ENCODE measurements at places on chromosomes 12 and 14. TPM values are rescaled to one million over a fixed set of nuclear protein-coding genes. Genes with fewer than 3 reads are reported as not detected.

DNA sequence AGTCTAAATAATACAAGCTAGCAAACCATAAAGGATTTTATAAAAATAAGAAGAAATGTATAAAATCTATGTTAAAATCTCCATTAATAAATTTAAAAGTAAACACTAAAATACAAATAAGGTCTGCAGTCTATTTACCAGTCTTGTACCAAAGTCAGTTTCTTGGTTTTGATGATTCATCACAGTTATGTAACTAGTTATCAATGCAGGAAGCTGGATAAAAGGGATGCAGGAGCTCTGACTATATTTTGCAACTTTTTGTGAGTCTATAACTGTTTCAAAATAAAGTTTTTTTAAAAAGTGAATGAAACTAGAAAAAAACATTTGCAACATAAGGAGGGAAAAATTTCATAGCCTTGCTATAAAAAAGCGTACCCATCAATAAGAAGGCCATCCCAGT, 151.5 kb downstream of the DERA start:
- no peaks in the 10 kb centered on the region for H3K27me3 ChIP-seq
- no peaks in the 10 kb centered on the region for H3K4me1 ChIP-seq
- no peaks in the 10 kb centered on the region for H3K36me3 ChIP-seq
- no peak overlapping the region for H3K27ac ChIP-seq
- DNase-seq = no peak

DNA sequence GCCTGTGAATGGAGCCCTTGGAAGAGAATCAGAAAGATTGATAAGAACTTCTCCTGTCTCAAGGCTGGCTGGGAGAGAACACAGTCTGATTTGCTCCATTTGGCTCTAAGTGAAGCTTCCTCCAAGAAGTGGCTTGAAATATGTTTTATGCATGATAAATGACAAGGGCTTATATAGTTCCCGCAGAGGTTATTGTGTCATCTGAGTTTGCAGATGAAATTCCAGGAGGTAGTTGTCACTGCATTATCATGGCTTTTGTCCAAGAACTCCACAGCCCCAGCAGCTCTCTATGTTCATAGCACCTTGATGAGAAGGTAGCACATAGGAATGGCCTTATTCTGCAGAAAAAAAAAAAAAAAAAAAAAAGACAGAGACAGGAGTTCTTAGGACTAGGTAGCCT, 108.5 kb downstream of the DACT1 start:
- no peaks in the 10 kb centered on the region for H3K36me3 ChIP-seq
- no peak for DNase-seq
- peaks cover 54% of the 10 kb centered on the region for H3K4me1 ChIP-seq
- H3K27me3 ChIP-seq = no peaks in the 10 kb centered on the region

DNA sequence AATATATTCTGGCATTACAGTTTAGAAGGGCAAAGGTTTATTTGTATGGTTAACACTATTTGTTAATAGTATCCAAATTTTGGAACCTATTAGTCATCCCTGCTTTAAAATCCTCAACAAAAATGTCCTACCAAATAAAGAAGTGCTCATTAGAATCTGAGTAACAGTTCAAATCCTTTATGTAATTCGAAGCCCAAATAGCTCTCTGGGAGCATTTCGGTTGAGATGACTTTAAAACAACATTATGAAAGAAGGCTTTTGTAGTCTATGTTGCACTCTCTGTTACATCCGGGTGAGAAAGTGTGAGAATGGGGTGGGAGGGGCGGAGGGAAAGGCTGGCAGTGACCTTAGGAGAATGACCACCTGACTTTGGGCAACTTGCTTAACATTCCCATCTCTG, 59.7 kb downstream of the SLC38A1 start:
- no peak for DNase-seq
- peaks cover 37% of the 10 kb centered on the region for H3K36me3 ChIP-seq
- no peaks in the 10 kb centered on the region for H3K27me3 ChIP-seq
- H3K4me1 ChIP-seq = peaks cover 62% of the 10 kb centered on the region

DNA sequence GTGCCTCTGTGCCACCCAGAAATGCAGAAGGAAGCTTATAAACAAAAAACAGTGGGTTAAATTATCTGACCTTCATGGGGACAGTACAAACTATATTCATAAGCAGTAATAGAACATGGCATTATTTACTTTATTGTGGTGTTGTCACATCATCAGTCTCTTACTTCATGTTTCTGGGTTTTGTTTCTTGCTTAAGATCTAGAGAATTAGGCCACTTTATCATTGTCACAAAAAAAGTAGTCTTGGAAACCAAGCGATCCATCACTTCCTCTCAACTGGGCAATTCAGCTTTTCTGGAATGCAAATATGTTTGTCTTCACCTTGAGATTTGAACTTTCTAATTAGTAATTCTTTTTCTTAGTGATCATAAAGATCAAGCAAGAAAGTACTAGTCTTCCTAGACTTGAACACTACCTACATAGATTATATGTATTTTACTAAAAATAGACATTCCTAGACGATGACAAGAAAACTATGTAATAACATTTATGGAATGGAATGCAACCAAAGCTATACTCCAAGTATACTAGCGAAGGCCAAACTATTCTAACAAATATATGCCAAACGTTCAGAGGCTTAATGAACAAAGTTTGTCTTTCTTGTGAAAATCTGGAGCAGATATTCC, 363.4 kb downstream of the DAD1 start:
- no peak overlapping the region for H3K4me3 ChIP-seq
- H3K27me3 ChIP-seq = no peaks in the 10 kb centered on the region
- no peak for DNase-seq
- H3K36me3 ChIP-seq = no peaks in the 10 kb centered on the region

- no peak overlapping the region for H3K4me3 ChIP-seq
- no peaks in the 10 kb centered on the region for H3K27me3 ChIP-seq
- H3K27ac ChIP-seq = peak overlapping the region; percentile 9
- peaks cover 5% of the 10 kb centered on the region for H3K4me1 ChIP-seq
- H3K36me3 ChIP-seq = peaks cover 16% of the 10 kb centered on the region
Observed at GRCh38 chr14:75464626-75465025, 36.8 kb downstream of the JDP2 start.

GRCh38 chr12:77914081-77914488, 83.4 kb downstream of the NAV3 start:
- H3K4me1 ChIP-seq = peaks cover 31% of the 10 kb centered on the region
- H3K27me3 ChIP-seq = peaks cover 7% of the 10 kb centered on the region
- no peak overlapping the region for H3K4me3 ChIP-seq
- no peaks in the 10 kb centered on the region for H3K36me3 ChIP-seq
- no peak overlapping the region for H3K27ac ChIP-seq

DNA sequence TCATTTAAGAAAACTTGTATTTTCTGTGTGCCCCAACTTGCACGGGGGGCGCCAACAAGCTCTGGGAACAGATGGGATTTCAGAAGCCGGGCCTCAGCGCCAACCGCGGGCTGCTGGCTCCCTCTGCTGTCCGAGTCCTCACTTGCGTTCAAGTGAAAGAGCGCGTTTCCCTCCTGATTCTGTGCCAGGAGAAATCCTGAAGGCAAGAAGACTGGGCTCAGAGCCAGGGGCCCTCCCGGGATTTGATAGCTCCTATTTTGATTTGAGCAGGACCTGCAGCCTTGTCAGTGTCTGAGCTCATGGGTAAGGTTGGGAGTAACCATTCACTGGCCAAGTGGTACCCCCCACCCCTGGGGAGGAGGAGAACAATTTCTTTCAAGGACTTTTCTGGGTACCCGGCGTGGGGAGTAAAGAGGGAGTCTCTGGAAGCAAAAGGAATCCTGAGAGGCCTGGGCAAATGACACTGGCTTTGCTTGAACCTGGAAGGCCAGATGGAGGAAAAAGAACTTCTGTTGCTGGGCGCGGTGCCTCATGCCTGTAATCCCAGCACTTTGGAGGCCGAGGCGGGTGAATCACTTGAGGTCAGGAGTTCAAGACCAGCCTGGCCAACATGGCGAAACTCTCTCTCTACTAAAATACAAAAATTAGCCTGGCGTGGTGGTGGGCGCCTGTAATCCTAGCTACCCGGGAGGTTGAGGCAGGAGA, 179.0 kb upstream of the RGS6 start:
- H3K4me3 ChIP-seq = peak overlapping the region; percentile 49
- H3K27me3 ChIP-seq = no peaks in the 10 kb centered on the region
- H3K36me3 ChIP-seq = peaks cover 5% of the 10 kb centered on the region
- H3K4me1 ChIP-seq = peaks cover 17% of the 10 kb centered on the region
- peak; percentile 91 for DNase-seq

DNA sequence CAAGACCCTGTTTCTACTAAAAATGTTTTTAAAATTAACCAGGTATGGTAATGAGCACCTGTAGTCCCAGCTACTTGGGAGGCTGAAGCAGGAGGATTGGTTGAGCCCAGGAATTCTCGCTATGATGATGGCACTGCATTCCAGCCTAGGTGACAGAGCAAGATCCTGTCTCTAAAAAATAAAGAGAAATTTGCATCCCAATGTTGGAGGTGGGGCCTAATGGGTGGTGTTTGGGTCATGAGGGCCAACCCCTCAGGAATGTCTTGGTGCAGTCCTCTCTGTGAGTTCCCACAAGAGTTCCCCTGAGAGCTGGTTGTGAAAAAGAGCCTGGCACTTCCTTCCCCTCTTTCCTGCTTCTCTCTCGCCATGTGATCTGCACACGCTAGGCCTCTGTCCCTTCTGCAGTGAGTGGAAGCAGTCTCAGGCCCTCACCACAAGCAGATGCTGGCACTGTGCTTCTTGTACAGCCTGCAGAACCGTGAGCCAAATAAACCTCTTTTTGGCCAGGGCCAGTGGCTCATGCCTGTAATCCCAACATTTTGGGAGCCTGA, 11.3 kb downstream of the ACOT6 start:
- H3K36me3 ChIP-seq = no peaks in the 10 kb centered on the region
- H3K27me3 ChIP-seq = no peaks in the 10 kb centered on the region
- H3K4me3 ChIP-seq = no peak overlapping the region
- H3K27ac ChIP-seq = no peak overlapping the region
- no peak for DNase-seq

DNA sequence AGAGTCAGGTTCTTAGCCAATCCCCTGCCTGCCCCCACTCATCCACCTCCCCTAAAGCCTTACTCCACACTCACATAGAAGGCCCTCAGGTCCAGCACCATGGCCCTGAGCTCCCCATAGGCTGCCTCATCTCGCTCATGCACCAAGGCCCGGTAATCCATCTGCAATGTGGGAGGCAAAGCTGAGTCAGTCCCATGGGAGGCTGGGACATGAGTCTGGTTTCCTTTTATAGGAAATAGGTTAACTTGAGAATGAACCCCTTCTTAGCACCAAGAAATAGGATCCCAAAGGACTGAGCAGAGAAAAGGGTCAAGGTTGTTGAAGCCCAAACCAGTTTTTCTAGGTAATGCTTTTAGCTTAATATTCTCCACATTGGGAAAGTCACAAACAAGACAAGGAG, 2.1 kb upstream of the EMC9 start:
- no peak overlapping the region for H3K4me3 ChIP-seq
- H3K27ac ChIP-seq = no peak overlapping the region
- no peak for DNase-seq
- peaks cover 47% of the 10 kb centered on the region for H3K4me1 ChIP-seq

DNA sequence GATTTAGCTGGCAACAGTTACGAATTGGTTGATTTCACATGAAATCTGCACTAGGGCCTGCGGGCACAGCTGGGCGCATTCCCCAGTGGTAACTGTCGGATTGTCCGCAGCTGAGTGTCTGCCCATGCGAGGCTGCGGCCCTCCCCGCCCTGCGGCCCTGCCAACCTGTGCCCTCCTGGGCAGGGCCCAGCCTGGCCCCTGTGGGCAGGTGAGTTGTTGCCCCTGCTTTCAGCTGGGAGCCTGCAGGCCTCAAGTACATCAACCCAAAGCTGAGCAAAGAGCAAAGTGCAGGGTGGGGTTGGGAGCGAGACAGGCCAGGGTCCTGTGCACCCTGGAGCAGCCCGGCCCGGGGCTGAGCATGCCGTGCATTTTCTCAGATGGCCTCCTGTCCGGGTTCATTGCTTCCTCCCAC, 89.1 kb downstream of the ADGRD1 start:
- H3K27ac ChIP-seq = no peak overlapping the region
- no peak for DNase-seq
- H3K36me3 ChIP-seq = no peaks in the 10 kb centered on the region
- H3K4me3 ChIP-seq = no peak overlapping the region

GRCh38 chr12:26620907-26621306, 212.1 kb downstream of the ITPR2 start:
- H3K27me3 ChIP-seq = no peaks in the 10 kb centered on the region
- no peak overlapping the region for H3K27ac ChIP-seq
- no peak for DNase-seq
- H3K4me3 ChIP-seq = no peak overlapping the region

DNA sequence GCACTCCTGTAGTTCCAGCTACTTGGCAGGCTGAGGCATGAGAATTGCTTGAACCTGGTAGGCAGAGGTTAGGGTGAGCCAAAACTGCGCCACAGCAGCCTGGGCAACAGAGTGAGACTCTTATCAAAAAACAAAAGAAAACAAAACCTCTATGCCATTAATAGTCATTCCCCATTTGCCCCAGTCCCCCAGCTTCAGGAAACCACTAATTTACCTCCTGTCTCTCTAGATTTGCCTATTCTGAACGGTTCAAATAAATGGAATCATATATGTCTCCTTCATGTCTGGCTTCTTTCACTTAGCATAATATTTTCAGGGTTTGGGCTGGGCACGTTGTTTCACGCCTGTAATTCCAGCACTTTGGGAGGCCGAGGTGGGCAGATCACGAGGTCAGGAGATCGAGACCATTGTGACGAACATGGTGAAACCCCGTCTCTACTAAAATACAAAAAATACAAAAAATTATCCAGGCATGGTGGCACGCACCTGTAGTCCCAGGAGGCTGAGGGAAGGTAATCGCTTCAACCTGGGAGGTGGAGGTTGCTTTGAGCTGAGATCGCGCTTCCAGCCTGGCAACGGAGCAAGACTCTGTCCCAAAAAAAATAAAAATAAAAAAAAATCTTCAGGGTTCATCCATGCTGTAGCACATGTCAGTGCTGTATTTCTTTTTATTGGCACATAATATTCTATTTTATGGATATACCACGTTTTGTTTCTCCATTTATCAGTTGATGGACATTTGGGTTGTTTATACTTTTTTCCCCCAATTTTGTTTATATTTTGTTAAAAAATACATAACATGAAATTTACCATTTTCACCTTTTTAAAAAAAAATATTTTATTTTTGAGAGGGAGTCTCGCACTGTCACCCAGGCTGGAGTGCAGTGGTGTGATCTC, 31.9 kb downstream of the KNTC1 start:
- H3K4me1 ChIP-seq = no peaks in the 10 kb centered on the region
- no peak overlapping the region for H3K27ac ChIP-seq
- H3K27me3 ChIP-seq = no peaks in the 10 kb centered on the region
- DNase-seq = no peak
- no peak overlapping the region for H3K4me3 ChIP-seq

APOLD1 gene
- total RNA-seq = 3.0 TPM

MEG3 gene
- not detected for total RNA-seq

MVK gene
- 17.3 TPM for total RNA-seq

APOF gene
- total RNA-seq = not detected
